ENCODE measurements at places on chromosomes 13 and 19.

DNA sequence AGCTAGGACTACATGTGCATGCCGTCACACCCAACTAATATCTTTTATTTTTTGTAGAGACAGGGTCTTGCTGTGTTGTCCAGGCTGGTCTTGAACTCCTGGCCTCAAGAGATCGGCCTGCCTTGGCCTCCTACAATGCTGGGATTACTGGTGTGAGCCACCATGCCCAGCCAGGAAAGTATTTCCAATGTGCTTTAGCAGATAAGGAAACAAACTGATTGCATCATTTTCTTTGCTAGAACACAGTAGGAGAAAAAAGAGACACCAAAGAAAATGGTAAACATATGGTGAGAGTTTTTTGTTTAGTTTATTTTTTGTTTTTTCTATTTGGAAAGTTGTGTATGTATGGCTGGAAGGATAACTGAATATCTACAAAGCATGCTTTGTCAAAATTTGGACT is 46.9 kb upstream of the AKAP11 start:
- no peak for DNase-seq

DNA sequence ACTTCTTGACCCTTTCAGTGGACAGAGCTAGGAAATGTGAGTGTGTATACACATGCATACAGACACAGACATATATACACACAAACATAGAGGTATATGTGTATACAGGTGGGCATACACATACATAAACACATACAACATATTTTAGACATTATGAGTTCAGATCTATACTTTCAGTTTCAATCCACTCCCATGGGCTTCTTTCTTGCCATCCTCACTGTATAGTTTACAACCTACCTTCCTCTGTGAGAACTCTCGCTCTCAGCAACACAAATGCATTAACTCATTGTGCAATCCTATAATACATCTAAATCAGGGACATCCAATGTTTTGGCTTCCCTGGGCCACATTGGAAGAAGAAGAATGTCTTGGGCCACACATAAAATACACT is 21.2 kb upstream of the SCEL start:
- DNase-seq: no peak

- no peak for DNase-seq
Measured at GRCh38 chr13:27257648-27258253, 6.4 kb downstream of the RPL21 start.

- no peak for DNase-seq
Measured at GRCh38 chr19:13037161-13037560, 41.9 kb downstream of the NFIX start.

DNA sequence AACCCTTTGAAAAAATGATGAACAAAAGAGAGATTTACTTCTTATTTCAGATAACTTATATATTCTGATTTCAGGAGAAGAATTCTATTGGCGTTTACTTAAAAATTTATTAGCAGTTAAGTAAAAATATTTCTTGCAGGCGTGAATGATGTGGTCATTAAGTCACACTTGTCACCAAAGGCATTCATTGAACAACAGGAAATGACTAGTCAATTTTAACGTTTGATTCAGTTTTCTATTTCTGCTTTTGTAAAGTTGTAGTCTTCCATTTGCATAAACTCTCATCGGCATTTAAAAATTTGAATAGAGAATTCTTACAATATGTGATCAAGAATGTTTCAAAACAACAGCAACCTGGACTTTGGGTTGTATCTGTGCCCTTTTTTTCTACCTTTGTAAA is 83.4 kb downstream of the GPR12 start:
- DNase-seq: no peak

DNA sequence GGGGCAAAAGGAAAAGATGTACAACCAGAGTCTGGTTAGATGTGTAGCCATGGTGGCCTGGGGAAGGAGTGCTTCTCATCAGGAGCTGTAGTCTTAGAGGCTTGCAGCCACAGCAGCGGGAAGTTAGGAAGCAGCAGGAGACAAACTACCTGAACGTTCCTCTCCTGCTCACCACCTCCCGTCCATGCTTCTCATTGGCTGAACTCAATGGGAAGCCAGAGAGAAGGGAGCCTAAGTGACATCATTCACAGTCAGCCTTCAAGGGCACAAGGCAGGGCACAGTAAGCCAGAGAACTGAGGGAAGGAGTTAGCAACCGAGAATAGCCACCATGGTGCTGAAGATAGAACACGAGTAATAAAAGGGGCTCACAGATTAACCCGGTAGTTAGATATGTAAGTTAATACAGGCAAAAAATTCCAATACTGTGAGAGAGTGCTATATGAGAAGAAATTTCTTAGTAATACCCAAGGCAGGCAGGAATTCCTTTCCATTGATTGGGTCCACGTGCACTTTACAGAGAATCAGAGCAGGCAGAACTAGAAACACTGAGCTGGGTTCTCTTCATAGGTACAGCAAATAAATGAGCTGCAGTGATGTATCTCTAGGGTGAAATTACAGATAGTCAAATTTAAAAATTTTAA is 391.5 kb upstream of the DACH1 start:
- no peak for DNase-seq

DNA sequence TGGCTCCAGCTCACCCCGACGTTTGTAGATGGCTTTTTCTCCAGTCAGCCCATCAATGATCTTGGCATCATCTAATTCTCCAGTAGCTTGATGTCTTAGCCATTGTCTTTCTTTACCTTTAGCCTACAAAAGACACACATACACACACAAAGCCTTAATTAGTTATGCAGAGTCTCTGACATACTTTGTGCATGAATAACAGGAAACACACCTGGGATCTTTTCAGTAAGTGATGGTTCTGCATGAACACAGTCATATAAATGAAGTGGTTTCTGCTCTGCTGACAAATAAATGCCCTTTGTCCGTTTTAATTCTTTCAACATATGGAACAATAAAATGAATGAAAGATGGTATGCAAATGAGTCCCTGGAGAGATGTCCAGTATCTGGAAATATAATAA is 133.3 kb downstream of the RGCC start:
- DNase-seq: no peak

GRCh38 chr13:79519255-79519654 is 38.3 kb downstream of the NDFIP2 start:
- no peak for DNase-seq

DNA sequence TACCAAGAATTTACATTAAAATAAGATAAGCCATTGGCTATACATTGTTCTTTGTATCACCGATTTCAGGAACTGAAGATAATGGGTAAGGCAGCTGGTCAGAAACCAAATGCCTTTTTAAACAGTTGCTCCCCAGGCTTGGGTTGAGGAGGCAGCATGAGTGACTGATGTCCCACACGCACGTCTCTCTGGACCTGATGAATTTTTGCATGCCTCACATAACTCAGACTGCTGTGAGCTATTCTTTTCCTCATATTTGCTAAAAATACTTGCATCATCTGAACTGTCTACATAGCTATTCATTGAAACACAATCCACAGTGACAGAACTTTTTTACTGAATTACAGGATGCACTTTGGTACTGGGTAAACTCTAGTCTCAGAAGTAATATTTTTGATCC is 123.6 kb upstream of the MAB21L1 start:
- DNase-seq: no peak

DNA sequence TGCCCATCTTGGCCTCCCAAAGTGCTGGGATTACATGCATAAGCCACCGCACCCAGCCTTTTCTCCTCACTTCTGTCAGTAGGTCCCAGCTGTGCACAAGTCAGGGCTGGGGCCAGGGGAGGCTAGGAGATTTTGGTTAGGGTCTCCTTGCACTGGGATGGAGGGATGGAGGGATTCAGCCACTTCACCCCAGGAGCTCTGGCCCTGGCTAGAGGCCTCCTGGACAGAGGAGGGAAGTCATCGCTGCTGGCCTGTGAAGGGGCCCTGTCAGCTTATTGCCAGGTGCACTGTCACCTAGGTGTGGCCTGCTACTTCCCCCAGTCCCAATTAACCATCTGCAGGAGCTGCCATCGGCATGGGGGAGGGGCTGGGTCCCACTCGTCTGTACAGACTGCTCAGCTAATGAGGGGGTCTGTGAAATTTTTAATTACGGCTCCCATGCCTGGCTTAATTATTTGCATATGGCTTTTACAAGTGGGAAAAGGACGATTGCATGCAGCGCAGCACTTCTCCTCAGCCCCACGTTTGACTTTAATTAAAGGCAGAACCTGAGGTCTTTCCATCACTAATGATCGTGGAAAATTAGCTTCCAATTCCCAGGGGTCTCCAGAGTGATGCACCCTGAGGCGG is 52.4 kb downstream of the CHST8 start:
- DNase-seq: no peak

GRCh38 chr13:106440866-106441265 is 94.6 kb downstream of the EFNB2 start:
- DNase-seq: no peak

GRCh38 chr19:44848036-44848811 is 2.1 kb downstream of the NECTIN2 start:
- no peak for DNase-seq

DNA sequence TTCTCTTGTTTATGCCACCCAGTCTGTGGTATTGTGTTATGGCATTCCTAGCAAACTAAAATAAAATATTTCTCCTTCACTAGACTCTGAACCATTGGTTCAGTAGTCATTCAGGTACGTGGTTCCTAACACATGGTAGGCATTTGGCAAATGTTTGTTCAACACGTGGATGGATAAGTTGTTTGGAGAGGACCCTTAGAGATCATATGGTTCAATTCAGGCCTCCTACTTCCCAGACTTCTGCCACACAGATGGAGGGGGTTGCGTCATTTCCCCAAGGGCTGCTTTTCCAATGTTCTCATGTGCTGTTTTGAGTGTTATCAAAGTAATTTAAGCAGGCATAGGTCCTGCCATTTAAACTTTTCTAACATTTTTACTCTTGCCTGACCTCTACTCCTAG is 6.7 kb downstream of the CXCL17 start:
- DNase-seq: no peak

All from Panc1 (cell line).